ENCODE measurements at places on chromosomes 1 and 21. TPM values are rescaled to one million over a fixed set of nuclear protein-coding genes. Genes with fewer than 3 reads are reported as not detected.

Gene CELA3B
- not detected for total RNA-seq

Gene ALPL
- not detected for total RNA-seq

Gene NPHS2
- not detected for total RNA-seq

Gene CCDC27
- total RNA-seq, result not detected

Gene ELAVL4
- total RNA-seq, result not detected

Gene MUTYH
- 14.6 TPM for total RNA-seq

Gene FLVCR1
- total RNA-seq, result 9.0 TPM

Gene FCGR1A
- total RNA-seq, result not detected

Gene TRIM17
- total RNA-seq, result 3.1 TPM

Gene DISP3
- total RNA-seq, result under 0.01 TPM

Gene FAM72D
- 0.79 TPM for total RNA-seq

Gene KLF17
- total RNA-seq, result not detected

Gene FAM229A
- 3.9 TPM for total RNA-seq

Gene GBP4
- total RNA-seq, result under 0.01 TPM

Gene PRR9
- 6.4 TPM for total RNA-seq

Gene PDE9A
- 0.11 TPM for total RNA-seq

Gene LCE3E
- not detected for total RNA-seq

Gene TEDDM1
- not detected for total RNA-seq

Gene VASH2
- total RNA-seq, result 1.6 TPM

Gene BCAS2
- total RNA-seq, result 25.1 TPM

Gene RBBP4
- 96.4 TPM for total RNA-seq

Gene CCDC185
- total RNA-seq, result not detected

Gene AMY2B
- total RNA-seq, result 2.2 TPM

Gene ITPKB
- total RNA-seq, result 18.8 TPM

Gene CRYBG2
- total RNA-seq, result 14.5 TPM

Gene PARK7
- total RNA-seq, result 195 TPM

Gene HSPA6
- 0.22 TPM for total RNA-seq

Gene AJAP1
- total RNA-seq, result under 0.01 TPM

Gene ANGPTL3
- not detected for total RNA-seq

Gene TBX19
- total RNA-seq, result 3.1 TPM

Gene WARS2
- total RNA-seq, result 23.9 TPM

Gene OR14C36
- total RNA-seq, result not detected

Gene ATXN7L2
- total RNA-seq, result 5.5 TPM

Gene RXRG
- not detected for total RNA-seq

Gene SPRR1B
- not detected for total RNA-seq

Gene CAMK1G
- not detected for total RNA-seq

Data from placental epithelial cell (primary cell).